ENCODE measurements at places on chromosomes 5 and 9. TPM values are rescaled to one million over a fixed set of nuclear protein-coding genes. Genes with fewer than 3 reads are reported as not detected.
A peak's percentile ranks its signal among the peaks of the same experiment; 100 is the strongest.

DNA sequence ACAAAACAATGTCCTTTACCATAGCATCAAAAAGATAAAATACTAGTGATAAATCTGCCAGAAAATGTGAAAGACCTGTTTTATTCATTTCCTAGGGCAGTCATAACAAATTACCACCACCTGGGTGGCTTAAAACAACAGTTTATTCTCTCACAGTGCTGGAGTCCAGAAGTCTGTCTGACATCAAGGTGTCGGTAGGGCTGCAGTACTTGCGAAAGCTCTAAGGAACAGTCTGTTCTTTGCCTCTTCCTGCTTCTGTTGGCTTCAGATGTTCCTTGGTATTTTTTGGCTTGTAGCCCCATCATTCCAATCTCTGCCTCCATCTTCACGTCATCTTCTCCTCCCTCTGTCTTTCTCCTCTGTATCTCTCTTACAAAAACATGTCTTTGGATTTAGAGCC is 51.0 kb downstream of the PTPDC1 start:
- no peak for DNase-seq

DNA sequence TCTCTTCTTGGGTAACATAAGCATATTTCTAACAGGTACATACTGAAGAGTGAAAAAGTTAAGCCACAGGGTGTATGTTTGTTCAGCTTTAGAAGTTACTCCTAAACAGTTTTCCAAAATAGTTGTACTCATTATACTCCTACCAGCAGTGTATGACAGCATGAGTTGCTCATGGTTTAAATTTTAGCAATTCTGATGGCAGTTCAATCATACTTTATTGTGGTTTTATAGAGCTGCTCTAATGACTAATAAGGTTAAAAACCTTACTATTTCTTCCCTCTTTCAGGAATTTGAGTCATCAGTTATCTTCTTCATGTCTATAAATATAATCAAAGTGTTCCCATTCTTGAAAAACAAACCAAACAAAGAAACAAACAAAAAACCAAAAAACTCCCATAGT is 81.5 kb downstream of the CAAP1 start:
- no peak for DNase-seq

DNA sequence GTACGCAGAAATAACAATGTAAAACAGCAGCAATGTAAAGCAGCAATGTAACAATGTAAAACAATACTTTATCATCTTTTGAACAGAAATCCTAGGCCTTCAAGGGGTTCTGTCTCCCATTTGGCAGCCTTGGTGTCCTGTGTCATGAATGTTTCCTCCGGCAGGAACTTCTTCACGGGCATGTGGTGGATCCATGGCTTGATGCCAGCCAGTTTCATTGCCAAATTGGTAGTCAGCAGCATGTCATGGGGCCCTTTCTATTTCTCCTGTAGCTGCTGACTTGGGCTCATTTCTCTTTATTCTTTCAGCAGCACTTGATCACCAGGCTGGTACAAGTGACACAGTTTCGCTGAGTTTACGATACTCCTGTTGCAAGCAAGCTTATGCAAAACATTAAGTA is 275.3 kb downstream of the HTR1A start:
- DNase-seq: no peak

DNA sequence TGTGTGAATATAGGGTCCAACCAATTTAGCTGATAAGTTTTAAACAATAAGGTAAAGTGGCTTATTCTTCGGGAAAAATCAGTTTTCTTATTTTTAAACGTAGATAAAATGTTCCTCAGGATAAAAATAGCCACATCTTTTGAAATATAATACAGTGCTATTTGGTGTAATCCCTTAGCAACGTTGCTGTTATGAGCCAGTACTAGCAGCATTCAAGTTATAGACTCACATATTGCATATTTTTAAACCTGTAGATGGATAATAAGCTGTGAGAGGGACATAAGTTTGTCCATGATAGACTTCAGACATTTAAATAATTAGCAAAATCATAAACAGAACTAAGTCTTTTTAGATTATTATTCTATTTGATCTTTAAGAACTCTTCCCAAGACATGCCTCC is 6.3 kb downstream of the PDE4D start:
- DNase-seq: no peak

DNA sequence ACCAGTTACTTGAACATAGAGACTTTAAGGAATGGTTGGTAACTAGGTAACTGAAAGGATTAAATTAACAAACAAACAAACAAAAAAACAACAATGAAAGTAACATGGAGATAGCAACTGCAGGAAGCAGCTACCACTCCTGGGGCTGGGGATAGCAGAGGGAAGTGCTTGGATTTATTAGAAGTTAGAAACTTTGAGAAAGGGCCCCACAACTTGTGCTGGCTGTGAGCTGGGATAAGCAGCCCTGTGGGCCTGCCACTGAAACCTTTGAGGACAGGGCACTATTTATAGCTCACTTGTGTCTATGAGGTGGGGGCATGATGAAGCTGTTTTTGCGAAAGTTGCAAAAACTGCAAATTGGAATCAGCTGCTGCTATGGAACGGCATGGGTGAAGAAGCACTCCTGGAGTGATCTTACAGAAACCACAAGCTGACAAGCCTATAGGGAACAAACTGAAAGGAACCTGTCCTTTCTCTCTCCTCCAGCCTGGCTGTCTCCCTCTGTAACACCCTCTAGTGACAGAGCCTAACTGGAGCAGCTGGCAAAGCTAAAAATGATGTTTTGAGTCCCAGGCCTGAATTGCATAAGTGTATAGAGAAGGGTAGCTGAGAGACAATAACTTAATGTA is 91.4 kb upstream of the RANBP6 start:
- DNase-seq: peak; percentile 53

DNA sequence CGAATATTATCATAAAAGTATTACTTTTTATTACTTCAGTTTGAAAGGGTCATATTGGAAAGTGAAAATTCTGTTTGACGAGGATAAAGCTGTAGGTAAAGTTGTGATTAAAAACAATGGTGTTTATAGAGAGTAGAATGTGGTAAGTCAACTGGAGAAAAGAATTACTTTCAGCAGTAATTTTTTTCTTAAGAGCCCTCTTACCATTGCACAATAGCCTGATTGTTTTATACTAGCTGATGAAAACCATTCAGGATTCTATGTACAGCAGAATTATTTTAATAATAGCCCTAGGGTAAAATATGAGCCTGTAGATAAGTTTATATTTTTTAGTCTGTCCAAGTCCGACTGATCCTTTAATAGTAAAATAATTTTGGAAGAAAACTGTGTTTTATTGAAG is 16.6 kb downstream of the CDC42SE2 start:
- no peak for DNase-seq

DNA sequence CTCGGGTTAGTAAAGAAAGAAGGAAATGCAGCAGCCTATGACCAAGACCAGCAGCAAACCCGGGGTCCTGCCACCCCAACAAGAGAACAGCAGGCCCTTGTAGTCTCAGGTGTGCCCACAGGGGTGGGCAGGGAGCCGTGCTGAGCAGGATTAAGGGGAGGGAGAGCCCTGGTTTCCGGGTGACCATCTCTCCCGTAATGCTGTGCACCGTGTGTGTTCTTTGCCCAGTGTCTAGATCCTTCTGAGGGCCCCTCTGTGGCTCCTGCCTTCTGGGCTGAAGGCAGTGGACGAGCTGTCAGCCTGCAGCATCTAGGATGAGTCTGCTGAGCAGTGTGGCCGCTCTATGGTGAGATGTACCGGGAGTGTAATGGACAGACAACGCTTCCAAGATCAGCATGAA is 12.7 kb upstream of the PLEKHG4B start:
- DNase-seq: no peak

GRCh38 chr5:76422227-76422626 is 19.1 kb downstream of the IQGAP2 start:
- no peak for DNase-seq

LURAP1L gene
- 6.6 TPM for total RNA-seq

TMCO6 gene
- 8.8 TPM for total RNA-seq

LMX1B gene
- total RNA-seq: 1.8 TPM

BRINP1 gene
- total RNA-seq: not detected

ELL2 gene
- total RNA-seq: 82.5 TPM

RCL1 gene
- 10.3 TPM for total RNA-seq

SMIM33 gene
- total RNA-seq: not detected
